ENCODE measurements at places on chromosomes 4 and X.

- DNase-seq = no peak
These were observed 69.8 kb downstream of the FHDC1 start for GRCh38 chr4:153005899-153006381.

- no peak for DNase-seq
These were observed 6.5 kb downstream of the CENPU start for GRCh38 chr4:184727430-184727829.

- DNase-seq = peak; percentile 32
These were observed 87.0 kb downstream of the PHOX2B start for GRCh38 chr4:41661442-41662076.

DNA sequence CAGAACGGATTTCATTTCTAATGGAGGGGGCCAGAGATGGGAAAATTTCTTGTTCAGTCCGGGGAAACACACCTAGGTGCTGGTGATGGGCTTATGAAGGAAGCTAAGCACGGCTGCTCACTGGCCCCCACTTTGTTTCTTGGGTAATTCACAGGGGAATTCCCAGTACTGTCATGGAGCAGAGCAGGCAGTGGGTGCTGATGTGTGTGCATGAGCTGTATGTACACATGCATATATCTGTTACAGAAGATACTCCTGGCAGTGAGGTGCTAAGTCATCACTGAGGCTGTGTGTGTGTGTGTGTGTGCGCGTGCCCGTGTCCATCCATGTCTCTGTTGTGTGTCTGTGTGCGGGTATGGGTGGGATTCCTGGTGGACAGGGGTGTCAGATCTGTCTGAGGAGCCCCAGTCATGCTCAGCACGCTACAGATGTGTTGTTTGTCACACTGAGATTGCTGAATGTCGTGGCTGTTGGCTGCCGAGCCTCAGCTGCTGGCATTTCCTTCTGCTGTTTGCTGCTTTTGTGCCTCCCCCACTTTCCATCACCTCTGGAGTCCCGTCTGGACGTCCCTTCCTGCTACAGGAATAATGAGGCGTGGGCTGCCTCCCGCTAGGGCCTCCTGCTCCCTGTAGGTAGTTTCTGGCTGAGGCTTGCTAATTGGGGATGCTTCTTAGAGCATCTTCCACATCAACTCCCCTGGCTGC, 53.3 kb downstream of the JADE1 start:
- no peak for DNase-seq

DNA sequence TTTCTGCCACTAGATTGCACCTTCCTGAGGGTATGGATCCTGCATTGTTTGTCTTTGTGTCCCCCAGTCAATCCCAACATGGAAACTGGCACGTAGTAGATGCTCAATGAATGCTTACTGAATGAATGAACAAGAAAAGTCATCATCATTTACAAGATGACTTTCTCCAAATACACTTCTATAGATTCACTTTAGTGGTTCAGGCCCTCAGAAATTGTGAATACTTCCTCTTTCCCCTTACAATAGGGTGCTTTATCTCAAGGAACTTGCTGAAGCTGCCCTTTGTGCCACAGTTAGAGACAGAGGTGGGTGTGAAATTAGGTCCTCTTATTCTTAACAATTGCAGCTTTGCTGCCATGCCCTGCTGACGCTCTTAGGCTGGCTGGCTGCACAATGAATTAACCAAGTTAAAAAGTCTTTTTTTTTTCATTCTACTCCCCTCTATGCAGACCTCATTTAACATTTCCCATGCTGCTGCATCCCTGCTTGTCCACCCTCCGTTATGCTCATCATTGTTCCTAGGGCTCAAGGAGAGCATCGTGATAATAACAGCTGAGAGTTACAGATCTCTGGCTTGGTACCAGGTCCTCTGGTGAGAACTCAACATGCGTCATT, 108.0 kb upstream of the ZNF518B start:
- DNase-seq = no peak

- DNase-seq = no peak
These were observed 443.7 kb downstream of the CENPC start for GRCh38 chr4:67101612-67102011.

DNA sequence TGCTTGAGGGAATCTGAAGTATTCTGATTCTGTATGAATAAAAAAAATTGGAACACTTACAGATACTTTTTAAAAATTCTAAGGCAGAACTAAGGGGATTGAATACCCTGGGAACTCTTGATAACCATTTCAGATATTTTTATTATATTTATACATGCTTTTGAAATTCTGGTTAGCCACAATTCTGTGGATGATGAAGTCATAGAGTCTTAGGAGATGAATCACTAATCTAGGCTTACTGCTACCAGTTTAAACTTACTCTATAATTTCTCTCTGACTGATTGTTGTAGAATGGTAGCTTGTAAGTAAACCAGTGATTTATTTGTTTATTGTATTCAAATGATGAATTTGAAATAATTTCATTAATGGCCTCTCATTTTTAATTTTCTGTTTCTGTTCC, 11.4 kb upstream of the SLAIN2 start:
- DNase-seq = no peak

GRCh38 chr4:76095568-76095967, 21.1 kb downstream of the ART3 start:
- no peak for DNase-seq

GRCh38 chr4:178577933-178578332, 1135.7 kb upstream of the AGA start:
- DNase-seq = no peak

GRCh38 chrX:63250253-63250868, 100.8 kb downstream of the SPIN4 start:
- DNase-seq = no peak

GRCh38 chr4:110088670-110089069, 109.7 kb downstream of the ELOVL6 start:
- no peak for DNase-seq

GRCh38 chr4:185145572-185145971, 2.5 kb downstream of the SLC25A4 start:
- DNase-seq = no peak

DNA sequence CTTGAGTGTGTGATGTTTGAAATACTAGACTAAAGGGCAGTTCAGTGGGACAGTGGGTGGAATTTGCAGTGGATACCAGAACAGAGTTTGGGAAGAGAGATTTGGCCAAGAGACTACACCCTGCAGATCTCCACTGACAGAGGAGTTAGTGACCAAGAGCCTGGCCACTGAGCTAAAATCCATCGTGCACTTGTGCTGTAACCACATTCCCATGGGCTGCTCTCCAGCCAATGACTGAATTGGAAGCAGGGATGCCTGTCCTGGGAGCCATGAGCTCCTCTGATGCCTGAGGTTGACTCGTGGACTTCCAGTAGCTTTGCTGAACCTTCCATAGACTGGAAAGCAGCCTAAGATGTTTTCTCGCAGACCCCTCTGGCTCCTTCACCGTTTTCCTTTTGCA, 296.1 kb downstream of the TRIML1 start:
- no peak for DNase-seq

DNA sequence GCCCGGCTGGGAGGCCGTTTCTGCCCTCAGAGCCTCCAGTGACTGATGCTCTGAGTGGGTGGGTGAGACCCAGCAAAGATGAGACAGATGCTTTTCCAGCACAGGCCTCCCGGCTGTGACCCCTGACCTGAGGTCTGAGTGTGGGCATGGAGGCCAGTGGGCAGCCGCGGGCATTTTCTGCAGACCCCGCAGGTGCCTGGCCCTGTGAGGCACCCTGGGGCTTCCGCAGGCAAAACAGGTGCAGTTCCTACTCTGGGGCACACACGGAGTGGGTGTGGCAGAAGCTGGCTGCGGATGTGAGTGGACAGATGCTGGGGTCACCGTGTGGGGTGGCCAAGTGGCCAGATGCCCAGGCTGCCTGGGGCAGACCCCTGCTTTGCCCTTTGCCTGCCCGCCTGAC, 14.8 kb downstream of the HTRA3 start:
- DNase-seq = no peak

- no peak for DNase-seq
These were observed 134.3 kb upstream of the AP1S2 start for GRCh38 chrX:15988661-15989603.

DNA sequence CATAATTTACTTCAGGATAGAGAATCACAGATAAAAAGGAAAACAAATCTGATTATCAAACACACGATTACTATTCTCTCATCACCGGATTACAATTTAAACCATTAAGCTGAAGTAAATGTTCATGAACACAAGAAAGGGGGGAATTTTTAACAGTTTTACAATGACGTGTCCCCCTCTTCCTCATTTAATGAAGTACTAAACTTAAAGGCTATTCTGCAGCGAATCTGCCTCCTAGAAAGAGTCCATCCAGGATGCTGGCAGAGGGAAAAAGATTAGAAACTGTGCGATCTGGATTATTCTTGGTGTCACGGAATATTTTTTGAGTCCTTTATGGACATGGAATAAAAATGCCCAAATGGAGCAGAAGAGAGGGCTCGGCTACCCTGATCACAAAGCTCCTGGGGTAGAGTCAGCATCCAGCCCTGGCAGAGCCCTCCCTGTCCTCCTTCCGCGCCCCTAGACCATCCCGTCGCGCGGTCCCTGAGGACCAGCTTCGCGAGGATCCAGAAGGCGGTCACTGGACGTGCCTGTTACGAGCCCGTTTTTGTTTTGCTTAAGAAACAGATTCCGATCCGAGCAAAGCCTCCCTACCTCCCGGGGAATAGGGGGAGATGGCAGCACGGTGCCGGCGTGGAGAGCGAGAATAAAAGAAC, 1.2 kb downstream of the ELF2 start:
- no peak for DNase-seq

GRCh38 chrX:46444011-46444410, 101.2 kb downstream of the ZNF674 start:
- DNase-seq = no peak

DNA sequence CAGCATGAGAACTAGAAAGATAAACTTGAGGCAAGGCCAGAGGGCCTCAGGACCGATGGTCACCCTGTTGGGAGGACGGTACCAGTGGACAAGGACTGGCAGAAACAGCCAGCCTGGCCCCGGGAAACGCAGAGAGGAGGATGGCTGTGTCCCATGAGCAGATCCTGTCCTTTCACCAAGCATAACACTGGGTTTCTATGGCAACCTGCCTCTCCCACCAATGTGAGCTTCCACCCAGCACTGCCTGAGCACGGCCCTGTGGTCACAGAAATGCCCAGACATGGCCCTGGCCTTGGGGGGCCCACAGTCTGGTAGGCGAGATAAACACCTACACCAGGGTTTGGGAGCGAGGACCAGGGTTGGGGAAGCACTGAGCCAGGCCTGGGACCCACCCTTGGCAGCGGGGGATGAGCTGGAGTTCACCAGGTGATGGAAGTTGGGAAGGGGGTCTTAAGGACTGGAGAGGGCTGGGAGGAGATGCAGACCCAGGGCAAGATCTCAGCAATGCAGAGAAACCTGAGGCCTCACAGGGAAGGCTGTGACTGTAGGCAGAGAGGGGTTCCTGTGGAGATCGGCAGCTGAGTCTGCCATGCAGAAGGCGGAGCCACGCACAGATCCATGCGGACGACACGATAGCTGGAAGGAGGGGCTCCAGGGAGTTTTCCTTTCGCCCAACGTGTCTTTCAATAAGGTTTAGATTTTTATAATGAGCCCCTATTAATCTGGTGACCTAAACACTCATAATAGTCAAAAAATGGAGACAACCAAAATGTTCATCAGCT, 32.7 kb upstream of the CRMP1 start:
- DNase-seq = no peak

GRCh38 chr4:24057915-24058559, 168.2 kb upstream of the PPARGC1A start:
- DNase-seq = no peak

- no peak for DNase-seq
These were observed 229.8 kb upstream of the LDB2 start for GRCh38 chr4:17128268-17128667.

GRCh38 chr4:33045334-33045733, 2325.2 kb downstream of the PCDH7 start:
- no peak for DNase-seq

- DNase-seq = no peak
These were observed 57.3 kb upstream of the FAM9B start for GRCh38 chrX:9091258-9091657.

GRCh38 chr4:16082426-16083240, 1.2 kb downstream of the PROM1 start:
- DNase-seq = no peak

- DNase-seq = no peak
These were observed 18.5 kb upstream of the CXCL3 start for GRCh38 chr4:74056858-74057562.

DNA sequence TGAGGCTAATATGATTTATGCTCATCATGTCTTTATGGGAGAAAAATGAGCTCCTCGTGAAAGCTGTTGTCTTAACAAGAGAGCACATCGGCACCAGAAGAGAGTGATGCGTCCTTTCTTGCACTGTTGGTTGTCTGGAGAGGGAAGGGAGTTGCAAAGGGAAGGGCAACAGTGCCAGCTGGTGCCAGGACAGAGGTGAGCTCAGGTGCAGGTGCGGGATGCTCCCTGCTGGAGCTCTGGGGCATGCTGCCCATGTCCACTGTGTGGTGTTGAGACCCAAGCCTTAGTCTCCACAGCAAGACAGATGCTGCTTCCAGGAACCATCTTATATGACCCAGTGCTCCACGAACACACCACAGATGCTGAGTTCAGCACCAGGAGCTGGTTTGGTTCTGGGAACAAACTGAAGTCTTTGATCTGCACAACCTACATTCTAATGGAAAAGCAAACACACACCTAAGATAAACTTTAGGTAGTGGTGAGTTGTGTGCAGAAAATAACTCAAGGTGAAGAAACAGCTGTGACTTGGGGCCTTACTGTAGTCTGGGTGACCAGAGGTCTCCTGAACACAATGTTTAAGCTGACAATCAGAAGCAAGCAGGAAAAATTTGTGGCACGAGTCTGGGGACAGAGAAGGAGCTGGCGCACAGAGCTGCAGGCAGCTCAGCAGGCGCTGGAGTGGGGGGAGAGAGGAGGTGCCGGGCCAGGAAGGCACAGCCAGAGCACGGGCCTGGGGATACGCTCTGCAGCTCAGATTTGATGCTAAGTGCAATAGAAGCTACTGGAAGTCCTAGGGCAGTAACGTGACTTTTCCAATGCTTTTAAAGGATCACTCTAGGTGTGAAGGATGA, 73.2 kb downstream of the HAUS3 start:
- DNase-seq = no peak

DNA sequence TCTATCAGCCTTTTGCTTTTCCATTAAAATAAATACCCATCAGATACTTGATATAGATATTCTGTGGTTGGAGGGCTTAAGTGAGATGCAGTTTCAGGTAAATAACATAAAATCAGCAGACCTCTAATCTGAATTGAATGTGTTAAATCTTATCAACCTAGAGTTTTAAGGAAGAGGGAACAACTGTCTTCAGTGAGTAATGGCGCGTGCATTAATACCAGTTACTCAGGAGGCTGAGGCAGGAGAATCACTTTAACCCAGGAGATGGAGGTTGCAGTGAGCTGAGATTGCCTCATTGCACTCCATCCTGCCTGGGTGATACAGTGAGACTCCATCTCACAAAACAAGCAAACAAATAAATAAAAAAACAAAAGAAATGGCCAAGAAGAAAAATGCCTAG, 54.3 kb downstream of the FAT4 start:
- DNase-seq = no peak

GRCh38 chr4:167903291-167903721, 189.0 kb upstream of the ANXA10 start:
- no peak for DNase-seq

GRCh38 chr4:113447061-113447460, 314.5 kb downstream of the CAMK2D start:
- DNase-seq = no peak

All from substantia nigra (tissue), 51 donors.